ENCODE measurements at places on chromosomes 11 and 22.
A peak's percentile ranks its signal among the peaks of the same experiment; 100 is the strongest.

DNA sequence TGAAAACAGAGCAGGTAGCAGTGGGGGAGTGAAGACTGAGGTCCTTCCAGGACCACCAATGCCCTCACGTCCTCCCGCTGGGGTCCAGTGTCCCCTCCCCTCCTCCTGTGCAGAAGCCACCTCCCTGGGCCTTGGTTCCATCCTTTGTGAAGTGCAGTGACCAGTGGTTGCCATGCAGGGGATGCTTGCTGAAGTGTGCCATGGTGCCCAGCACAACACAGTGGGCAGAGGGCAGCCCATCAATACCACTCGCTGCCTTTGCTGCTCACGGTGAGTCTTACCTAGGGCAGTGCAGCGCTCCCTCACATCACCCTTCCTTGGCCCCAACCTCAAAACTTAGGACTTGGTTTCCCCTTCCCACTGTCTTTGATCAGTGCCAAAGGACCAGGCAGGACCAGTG is 12.9 kb downstream of the MYEOV start:
- no peak for DNase-seq

GRCh38 chr11:232783-233565 is 3.2 kb downstream of the SIRT3 start:
- peak; percentile 32 for DNase-seq

DNA sequence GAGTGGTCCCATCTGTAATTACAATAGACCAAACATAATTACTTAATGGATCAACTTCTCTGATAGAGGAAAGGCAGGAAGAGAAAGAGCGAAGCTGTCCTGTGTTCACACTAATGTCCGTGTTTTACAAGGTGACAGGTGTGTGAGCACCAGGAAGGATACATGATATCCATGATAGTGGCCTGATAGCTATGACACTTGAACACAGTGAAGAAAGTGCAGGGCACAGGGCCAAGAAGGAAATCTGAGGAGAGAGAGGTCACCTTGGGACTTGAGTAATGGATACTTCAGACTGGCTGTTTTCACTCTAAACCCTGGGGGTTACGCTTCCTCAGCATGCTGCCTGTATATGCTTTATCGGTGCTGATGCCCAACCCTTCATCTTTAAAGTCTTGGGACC is 29.4 kb downstream of the TUB start:
- no peak for DNase-seq

DNA sequence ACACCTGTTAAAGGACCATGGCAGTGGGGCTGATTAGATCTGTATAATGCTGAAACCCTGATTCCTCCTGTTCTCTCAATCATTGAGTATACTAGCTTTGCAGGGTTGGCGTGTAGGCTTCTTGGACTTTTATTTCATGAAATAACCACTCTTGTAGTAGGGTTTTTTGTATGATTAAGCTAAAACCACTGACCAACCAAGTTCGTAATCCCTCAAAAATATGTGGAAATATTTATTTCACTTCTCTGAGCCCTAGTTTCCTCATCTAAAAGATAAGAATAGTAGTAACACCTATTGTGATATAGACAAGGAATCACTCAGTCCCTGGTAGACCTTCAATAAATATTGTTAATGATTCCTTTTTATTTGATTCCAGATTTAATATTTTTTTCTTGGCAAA is 4.2 kb downstream of the API5 start:
- DNase-seq: no peak

- no peak for DNase-seq
Observed at GRCh38 chr11:124788521-124788920, 11.7 kb downstream of the MSANTD2 start.
